Keratinocyte (primary cell): ENCODE measurements at places on chromosomes 4 and X.

DNA sequence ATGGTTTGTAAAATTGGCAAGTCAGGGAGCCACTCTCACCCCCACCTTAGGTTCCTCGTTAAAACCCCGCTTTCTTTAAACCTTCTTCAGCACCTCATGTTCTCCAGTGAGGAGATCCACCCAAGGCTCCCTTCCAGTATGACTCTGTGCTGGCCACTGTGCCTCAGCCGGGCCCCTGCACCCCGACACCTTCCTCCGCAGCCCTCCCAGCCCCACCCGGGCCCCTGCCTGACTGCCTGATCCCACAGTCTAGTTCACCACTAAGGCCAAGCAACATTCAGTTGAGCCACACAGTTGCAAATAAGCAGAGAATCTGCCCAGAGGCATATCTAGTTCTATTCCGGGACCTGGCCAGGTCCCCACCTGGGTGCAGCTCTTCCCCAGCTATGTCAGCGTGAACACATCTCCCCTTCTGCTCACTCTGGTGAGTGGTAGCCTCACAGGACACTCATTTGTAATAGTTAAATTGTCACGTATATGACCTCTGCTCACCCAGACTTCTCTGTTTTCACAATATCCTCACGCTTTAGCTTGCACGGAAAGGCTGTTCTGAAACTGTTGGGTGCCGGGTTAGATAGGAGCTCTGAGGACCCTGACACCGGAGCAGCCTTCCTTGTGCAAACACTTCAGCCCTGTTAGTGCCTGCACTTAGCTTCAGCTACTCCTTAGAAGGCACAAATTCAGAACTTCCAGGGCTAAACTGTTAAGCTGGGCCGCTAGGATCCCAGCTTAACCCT lies 146.8 kb downstream of the DCTD start:
- no peak for DNase-seq

DNA sequence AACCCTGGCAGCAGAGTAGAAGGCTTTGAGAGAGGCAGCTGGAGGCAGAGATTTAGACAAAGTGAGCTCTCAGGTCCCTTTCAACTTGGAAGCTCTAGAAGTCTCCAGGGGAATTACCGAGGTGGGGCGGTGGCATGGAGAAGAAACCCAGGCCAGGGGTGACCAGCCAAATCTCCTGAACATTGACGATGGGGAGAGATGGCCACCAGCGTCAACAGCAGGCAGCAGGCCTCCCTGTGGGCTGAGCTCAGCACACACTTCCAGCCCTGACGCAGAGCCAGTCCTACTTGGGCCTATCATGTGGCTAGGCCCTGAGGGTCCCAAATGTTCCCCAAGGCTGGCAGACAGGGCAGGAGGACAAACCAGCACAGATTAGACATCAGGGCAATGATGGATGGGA lies 187.8 kb downstream of the BCOR start:
- DNase-seq, result no peak

- no peak for DNase-seq
These were observed 39.9 kb upstream of the HMX1 start for GRCh38 chr4:8911316-8912088.

GRCh38 chrX:48580662-48581061 lies 6.4 kb downstream of the RBM3 start:
- no peak for DNase-seq

- DNase-seq, result no peak
These were observed 262.9 kb downstream of the ARHGAP10 start for GRCh38 chr4:147994491-147995385.

GRCh38 chr4:146165840-146166239 lies 9.7 kb upstream of the LSM6 start:
- peak; percentile 71 for DNase-seq

- no peak for DNase-seq
These were observed 172.2 kb downstream of the PPARGC1A start for GRCh38 chr4:23717528-23718248.

GRCh38 chrX:46374371-46374770 lies 170.8 kb downstream of the ZNF674 start:
- no peak for DNase-seq

- DNase-seq, result no peak
These were observed 1.1 kb downstream of the PHOX2B start for GRCh38 chr4:41747230-41748055.

DNA sequence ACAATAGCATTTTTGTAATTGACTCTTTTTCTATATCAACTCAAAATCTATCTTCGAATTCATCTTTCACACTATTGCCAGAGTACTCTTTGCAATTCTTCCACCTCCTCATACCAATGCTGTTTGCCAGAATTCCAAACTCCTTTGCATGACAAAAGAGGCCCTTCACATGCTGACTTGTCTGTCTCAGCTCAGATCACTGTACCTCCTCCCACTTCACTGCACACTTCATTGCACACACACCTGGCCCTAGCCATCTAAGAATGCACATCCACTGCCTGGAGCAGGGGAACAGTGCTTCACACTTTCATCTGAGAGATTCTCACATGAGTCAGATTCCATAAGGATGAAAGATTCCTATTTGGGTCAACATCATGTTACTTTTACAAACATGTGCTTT lies 56.5 kb downstream of the PRDM5 start:
- DNase-seq, result peak; percentile 9

GRCh38 chrX:154961947-154962346 lies 60.6 kb downstream of the F8 start:
- DNase-seq, result no peak

DNA sequence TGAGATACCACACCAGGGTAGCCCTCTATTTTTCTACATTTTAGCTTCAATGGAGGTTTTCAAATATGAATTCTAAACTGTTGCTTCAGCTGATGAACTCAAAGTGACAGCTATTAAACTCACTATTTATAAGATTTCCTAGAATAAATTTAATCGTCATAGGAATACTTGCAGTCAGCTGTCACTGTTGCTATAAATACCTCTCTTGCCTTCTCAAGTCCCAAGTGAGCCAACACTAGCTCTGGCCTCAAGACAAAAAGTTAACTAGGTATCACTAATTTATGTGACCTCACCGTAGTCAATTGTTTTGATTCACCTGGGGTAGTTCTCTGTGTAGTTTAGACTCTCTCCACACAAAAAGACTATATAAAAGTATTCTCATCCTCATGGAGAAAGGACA lies 34.3 kb upstream of the PROM1 start:
- no peak for DNase-seq

DNA sequence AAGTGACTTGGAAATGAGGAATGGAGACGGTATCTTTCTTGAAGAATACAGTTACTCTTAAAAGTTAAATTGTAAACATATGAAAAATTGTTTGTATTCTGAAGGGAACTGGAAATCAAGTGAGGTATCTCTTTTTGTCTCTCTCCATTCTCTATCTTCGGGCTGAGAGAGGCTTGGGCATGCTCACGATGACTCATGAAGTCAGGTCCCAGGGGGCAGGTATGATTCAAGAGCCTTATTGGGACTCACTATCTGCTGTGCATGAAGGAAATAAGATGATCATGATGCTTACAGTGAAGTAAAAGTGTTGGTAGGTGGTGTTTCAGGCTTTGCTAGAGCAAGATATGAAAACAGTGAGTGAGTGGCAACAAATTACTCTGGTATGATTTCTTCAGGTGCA lies 200.4 kb upstream of the PITX2 start:
- no peak for DNase-seq

- DNase-seq, result no peak
These were observed 132.1 kb upstream of the PCDH18 start for GRCh38 chr4:137664416-137664815.

GRCh38 chrX:152735860-152736511 lies 2.4 kb downstream of the MAGEA12 start:
- DNase-seq, result no peak

DNA sequence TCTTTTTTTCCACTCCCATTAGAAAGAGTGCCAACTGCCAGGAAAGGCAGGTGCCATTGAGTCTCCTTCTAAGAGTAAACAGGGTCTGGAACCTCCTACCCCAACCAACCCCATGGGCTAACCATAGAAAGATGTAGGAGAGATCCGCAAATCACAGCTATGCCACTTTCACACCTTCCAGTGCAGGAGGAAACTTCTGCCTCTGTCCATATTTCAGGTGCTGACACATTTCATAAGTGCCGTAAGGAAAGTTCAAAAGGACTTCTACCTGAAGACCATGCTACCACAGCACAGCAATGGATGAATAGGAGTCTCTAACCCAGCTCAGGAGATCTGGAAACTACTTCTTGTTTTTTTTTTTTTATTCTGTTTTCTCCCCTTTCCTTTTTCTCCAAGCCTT lies 145.8 kb downstream of the FBXO8 start:
- DNase-seq, result no peak

DNA sequence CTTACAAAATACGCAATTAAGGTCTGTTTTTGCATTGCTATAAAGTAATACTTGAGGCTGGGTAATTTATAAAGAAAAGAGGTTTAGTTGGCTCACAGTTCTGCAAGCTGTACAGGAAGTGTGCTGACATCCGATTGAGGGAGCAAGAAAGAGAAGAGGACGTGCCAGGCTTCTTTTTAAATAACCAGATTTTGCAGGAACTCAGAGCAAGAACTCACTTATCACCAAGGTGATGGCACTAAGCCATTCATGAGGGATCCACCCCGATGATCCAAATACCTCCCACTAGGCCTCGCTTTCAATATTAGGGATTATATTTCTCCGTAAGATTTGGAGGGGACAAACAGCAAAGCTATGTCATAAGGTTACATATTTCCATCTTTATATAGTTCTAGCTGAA lies 456.7 kb downstream of the GLUD2 start:
- DNase-seq, result no peak

GRCh38 chrX:86047174-86047935 lies at the start of gene CHM:
Gene CHM (minus strand): TSS chrX:86047558. CDS start chrX:86047532, 26 bp downstream.
- peak; percentile 28 for DNase-seq

- DNase-seq, result no peak
These were observed 12.5 kb downstream of the RFC1 start for GRCh38 chr4:39353478-39354253.

DNA sequence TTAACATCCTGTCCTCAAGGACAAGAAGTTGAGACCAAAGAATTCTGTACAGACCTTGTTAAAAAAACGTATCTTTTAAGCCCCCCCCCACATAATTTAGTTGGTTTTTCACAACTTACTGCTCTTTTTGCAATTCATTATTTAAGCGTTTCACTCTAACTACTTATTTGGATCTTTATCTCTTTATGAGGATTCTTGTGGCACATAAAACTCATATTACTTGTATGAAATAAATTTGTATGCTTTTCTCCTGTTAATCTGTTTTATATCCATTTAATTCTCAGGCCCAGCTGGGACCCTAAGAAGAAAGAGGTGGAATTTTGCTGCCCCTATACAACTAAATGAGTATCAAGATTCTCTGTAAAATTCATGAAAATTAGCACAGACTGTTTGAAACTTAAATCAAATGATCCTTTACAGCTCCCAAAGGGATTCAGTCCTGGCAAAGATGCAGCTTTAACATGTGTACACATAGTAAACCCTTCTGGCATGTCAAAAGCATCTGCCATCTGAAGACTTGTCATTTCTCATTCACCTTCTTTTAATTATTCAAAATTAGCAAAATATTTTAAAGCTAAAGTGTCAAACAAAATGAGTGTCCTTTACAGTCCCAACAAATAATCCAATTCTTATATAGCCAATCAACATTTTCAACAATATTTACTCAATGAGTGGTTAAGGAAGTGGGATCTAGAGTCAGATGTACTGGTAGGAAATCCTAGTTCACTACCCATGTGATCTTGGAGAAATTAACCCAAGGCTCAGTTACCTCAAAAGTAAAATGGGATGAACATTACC lies 17.7 kb downstream of the ARAP2 start:
- DNase-seq, result no peak

DNA sequence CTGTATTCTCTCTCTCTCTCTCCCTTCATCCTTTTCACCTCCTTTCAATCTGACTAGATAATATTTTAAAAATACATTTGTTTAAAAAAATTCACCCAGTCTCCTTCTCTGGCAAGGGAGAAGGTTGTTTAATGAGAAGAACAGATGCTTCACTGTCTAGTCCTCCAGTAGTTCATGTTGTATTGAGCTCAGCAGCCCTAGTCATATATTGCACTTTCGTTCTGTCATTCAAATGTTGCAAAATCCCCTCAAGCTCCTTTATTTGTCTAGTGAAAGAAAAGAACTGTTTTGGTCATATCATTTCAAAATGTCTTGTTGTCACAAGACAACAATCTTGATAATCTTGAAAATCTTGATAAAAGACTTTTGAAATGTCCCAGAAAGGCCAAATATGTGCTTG lies 248.0 kb downstream of the GALNTL6 start:
- DNase-seq, result no peak

- no peak for DNase-seq
These were observed 74.1 kb upstream of the PPP3CA start for GRCh38 chr4:101421386-101421785.

GRCh38 chrX:154011376-154012335 lies 8.0 kb downstream of the IRAK1 start:
- DNase-seq, result no peak

- no peak for DNase-seq
These were observed 3.4 kb downstream of the RHOH start for GRCh38 chr4:40199999-40200874.

DNA sequence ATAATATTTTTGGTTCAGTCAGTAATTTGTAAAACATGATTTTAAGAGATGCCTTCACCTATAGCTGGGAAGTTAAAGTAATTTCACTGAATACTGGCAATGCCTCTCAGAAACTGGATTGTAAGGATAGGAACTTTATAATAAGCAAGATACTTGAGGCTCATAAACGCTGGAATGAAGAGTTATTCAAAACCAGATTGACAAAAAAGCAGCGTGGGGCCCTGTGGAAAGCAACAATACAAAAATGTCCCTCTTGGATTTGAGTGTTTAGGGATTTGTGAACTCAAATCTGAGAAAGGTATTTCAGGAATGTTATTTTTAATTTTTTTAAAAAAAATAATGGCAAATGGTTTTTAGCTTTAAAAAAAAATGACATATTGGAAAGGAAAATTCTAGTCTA lies 94.6 kb downstream of the ANK2 start:
- no peak for DNase-seq

GRCh38 chrX:331151-331824 lies 12.7 kb upstream of the GTPBP6 start:
- DNase-seq, result no peak

DNA sequence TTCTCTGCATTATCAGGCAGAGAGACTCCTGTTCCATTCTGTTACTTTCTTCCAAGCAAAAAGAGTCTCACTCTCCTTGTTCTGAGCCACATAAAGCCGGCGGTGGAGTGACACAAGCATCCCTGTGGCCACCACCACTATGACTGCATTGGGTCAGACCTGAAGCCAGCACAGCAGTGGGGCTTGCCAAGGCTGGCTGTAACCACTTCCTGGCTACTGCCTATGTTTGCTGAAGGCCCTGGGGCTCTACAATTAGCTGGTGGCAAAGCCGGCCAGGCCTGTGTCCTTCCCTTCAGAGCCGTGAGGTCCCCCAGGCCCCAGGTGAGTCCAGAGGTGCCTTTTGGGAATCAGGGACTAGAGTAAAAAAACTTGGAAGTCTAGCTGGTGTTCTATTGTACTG lies 31.8 kb downstream of the PLAC8 start:
- DNase-seq, result no peak

- DNase-seq, result peak; percentile 71
These were observed 383.6 kb downstream of the ADGRL3 start for GRCh38 chr4:61583696-61584095.

DNA sequence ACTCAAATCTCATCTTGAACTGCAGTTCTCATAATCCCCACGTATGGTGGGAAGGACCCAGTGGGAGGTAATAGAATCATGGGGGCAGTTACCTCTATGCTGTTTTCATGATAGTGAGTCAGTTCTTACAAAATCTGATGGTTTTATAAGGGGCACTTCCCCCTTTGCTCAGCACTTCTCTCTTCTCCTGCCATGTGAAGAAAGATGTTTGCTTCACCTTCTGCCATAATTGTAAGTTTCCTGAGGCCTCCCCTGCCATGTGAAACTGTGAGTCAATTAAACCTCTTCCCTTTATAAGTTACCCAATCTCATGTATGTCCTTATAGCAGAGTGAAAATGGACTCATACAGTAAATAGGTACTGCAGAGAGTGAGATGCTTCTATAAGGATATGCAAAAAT lies 1050.6 kb upstream of the GRIA3 start:
- DNase-seq, result no peak
